ENCODE measurements at places on chromosomes 13 and 19.

GRCh38 chr13:39034085-39034484 is 3.8 kb downstream of the PROSER1 start:
- DNase-seq = no peak

GRCh38 chr19:13598098-13598497 is 91.8 kb upstream of the CACNA1A start:
- no peak for DNase-seq

DNA sequence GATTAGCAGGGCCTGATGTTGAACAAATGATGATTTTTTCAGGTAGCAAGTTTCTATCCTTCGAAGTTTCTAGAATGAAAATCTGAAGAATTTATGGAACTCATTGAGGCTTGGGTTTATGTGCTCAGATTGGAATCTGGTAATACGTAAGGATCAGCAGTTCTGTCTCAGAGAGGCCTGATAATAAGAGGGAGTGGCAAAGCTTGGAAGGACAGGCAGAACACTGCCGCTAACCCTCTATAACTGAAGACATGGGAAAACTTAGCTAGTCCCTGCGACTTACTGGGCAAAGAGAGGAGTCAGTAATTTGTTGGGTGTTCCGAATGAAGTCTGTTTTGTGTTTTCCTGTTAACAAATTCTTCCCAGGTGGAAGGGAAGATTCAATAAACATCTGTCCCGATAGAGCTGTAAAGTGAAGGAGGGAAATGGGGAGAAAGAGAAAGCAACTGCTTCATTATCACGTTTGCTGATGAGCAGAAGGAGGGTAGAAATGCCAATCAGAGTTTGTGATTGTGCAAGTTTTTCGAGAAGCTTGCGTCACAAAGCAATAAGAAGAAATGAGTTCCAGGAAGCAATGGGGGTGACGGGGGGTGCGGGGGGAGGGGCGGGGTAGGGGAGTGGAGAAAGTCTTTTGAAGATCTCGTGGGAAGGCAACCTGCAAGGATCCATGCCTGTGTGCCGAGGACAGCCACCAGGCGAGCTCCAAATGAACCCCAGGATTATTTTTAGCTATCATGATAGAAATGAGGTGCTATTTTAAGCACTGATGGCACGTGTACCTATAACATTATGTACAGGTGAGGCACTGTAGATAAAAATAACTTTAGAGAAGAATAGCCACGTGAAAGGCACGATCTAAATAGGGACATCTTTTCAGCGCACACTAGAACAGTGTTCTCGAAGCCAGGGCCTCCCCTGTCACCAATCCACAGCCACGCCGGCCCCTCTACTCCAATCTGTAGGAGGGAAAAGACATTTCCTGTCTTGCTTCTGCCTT is 224.1 kb downstream of the FGF9 start:
- no peak for DNase-seq

GRCh38 chr13:90518417-90518816 is 829.1 kb upstream of the MIR17HG start:
- no peak for DNase-seq

- no peak for DNase-seq
Observed at GRCh38 chr13:59094181-59094580, 1069.5 kb downstream of the DIAPH3 start.

DNA sequence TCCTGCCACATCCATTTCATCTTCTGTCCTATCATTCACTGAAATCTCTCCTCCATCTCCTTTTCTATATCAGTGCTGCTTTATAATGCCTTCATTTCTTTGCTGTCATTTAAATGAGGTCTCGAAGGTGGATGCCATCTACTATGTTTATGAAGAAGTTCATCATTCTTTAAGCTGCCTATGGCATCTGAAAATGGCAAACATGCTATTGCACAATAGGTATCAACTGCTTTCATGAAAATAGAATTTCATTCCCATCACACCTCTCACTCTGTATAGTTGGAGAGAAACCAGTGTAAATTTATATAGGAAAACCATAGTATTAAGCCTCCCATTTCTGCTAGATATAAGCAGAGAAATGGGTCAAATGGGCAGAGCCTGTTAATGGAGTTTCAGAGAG is 100.2 kb downstream of the FGF9 start:
- DNase-seq = no peak

DNA sequence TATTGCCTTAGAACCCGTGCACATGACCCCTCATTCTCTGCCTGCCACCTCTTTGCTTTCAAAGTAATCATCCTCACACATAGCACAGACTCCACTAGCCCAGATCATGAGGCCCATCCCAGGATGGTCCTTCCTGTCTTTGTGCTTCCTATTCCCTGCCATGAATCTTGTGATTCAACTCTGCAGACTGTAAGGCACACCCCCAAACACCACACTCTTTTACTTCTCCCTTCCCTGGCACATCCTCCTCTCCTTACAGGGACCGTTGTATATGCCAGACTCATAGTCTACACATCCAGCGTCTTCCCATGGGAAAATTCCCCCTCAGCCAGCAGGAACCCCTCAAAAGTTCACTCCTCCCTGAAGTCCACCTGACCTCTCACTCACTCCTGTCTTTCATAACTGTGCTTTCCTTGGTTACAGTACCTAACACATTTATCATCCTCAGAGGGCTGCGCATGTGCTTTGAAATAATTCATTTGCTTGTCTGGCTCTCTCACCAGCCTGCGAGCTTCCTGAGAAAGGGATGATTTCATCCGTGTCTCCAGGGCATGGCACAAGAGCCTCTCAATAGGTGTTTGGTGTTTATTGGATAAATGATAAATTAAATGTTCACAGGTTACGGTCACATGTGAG is 26.8 kb upstream of the LRCH1 start:
- DNase-seq = no peak

GRCh38 chr13:106225126-106225525 is 310.3 kb downstream of the EFNB2 start:
- no peak for DNase-seq

- no peak for DNase-seq
Observed at GRCh38 chr13:43094901-43095300, 71.5 kb downstream of the DNAJC15 start.

- DNase-seq = no peak
Observed at GRCh38 chr19:53662209-53662608, 30.4 kb downstream of the DPRX start.

- no peak for DNase-seq
Observed at GRCh38 chr19:30351774-30352173, 20.4 kb upstream of the ZNF536 start.

- DNase-seq = no peak
Observed at GRCh38 chr13:46388846-46389245, 1.8 kb upstream of the RUBCNL start.

GRCh38 chr13:92320323-92320722 is 906.3 kb upstream of the GPC6 start:
- no peak for DNase-seq

DNA sequence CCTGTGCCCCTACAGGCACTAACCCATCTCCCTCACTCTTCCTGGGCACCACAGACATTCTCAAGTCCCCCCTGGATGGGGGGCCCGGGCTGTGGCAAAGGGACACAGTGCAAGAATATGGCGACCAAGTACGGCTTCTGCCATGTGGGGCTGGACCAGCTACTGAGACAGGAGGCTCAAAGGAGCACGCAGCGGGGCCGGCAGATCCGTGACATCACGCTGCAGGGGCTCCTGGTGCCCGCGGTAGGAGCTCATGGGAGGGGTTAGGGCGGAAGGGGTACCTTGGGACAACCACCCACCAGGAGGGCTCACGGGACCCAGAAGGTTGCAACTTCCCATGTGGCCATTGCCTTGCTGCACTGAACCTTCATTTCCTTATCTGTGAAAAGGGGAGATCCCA is 3.3 kb upstream of the GTF2F1 start:
- DNase-seq = no peak

DNA sequence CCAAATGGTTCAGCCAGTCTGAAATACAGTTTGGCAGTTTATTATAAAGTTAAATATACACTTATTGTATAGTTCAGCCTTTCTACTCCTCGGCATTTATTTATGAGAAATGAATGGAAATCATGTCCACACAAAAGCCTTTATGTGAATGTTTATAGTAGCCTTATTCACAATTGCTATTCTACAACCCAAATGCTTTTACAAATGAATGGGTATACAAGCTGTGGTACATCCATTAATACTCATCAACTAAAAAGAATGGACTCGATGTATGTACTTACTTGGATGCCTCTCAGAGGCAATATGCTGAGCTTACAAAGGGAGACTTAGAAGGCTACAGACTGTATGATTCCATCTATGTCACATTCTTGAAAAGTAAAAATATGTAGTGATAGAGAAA is 150.7 kb downstream of the NBEA start:
- DNase-seq = no peak

- DNase-seq = no peak
Observed at GRCh38 chr19:28619816-28620429, 593.0 kb downstream of the UQCRFS1 start.

- DNase-seq = no peak
Observed at GRCh38 chr19:7000816-7001215, 20.4 kb downstream of the MBD3L2B start.

DNA sequence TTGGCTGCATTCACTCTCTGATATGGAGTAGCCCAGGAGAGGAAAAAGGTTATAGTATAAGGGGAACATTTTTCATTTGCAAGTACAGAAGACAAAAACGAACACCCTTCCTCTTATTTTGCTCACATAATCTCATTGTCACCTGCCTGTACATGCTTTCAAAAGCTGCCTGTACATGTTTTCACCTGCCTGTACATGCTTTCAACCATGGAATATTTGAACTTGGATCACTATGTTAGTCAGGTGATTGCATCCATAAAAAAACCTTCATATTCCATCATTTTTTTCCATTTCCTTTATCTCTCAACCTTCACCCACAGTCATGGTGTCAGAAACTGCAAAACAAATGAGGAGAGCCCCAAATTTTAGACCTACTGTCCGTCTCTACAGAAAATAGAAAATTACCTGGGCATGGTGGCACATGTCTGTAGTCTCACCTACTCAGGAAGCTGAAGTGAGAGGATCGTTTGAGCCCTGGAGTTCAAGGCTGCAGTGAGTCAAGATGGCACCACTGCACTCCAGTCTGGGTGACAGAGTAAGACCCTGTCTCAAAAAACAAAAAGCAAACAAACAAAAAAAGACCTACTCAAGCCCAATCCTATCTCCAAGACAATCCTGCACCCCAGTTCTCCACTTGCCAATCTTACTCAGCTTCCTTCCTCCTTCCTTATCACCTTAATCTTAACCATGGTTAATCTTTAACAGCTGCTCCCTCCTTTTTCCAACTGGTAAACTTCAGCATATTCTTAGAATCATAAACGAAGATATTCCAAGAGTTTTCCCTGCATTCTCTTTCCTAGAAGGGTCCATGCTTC is 11.6 kb downstream of the IGFL2 start:
- no peak for DNase-seq

GRCh38 chr13:99439850-99440604 is 61.2 kb upstream of the TM9SF2 start:
- no peak for DNase-seq

- DNase-seq = no peak
Observed at GRCh38 chr13:36163286-36163685, 32.1 kb upstream of the DCLK1 start.

DNA sequence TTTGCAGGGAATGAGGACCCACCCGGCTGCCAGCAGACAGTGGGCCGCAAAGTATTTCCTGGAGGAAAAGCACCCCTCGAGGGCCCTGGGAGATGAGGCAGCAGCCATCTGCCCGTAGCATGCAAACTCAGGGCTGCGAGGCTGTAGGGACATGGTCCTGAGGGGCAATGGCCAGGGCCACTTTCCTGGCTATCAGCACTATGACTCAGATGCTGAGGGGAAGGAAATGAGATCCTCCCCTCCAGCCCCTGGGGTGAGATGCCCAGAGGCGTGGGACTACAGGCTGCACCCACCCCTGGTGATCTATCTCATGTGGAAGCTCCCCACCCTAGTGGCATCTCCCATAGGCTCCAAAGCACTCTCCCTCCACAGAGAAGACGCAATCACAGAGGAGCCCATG is 80.1 kb downstream of the SLC7A1 start:
- DNase-seq = no peak

- no peak for DNase-seq
Observed at GRCh38 chr13:33109271-33109697, 93.1 kb downstream of the KL start.
